ENCODE measurements at places on chromosomes 2 and 18.

- no peak for DNase-seq
Observed at GRCh38 chr2:100422320-100423055, 5.0 kb upstream of the CHST10 start.

GRCh38 chr2:17387591-17387990, 130.6 kb downstream of the RAD51AP2 start:
- no peak for DNase-seq

- DNase-seq: no peak
Observed at GRCh38 chr2:127079358-127079920, 27.5 kb downstream of the BIN1 start.

GRCh38 chr2:55962915-55963314, 39.3 kb upstream of the EFEMP1 start:
- no peak for DNase-seq

- no peak for DNase-seq
Observed at GRCh38 chr2:149023091-149023490, 15.4 kb upstream of the LYPD6B start.

DNA sequence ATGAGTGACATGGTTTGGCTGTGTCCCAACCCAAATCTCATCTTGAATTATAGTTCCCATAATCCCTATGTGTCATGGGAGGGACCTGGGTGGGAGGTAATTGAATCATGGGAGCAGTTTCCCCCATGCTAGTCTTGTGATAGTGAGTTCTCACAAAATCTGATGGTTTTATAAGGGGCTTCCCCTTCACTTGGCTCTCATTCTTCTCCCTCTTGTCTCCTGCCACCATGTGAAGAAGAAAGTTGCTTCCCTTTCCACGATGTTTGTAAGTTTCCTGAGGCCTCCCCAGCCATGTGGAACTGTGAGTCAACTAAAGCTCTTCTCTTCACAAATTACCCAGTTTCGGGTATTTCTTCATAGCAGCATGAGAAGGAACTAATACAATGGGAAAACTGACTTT, 14.0 kb downstream of the DNAH7 start:
- DNase-seq: no peak

DNA sequence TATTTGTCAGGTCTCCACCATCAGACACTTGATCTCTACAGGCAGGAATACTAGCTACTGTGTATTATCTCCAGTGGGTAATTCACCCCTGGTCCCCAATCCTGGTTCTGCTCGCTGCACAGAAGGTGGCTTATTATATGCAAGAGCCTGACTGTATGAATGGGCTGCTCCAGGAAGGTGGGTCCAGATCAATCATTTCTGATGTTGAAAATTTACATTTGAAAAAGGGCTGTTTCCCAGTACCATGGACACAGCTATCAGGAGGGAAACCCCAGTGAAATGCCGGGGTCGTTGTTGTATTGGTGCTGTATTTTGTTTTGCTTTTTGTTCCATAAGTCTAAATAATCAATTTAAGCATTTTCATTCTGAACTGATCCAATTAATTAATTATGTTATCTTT, 367.6 kb downstream of the RND3 start:
- DNase-seq: no peak

DNA sequence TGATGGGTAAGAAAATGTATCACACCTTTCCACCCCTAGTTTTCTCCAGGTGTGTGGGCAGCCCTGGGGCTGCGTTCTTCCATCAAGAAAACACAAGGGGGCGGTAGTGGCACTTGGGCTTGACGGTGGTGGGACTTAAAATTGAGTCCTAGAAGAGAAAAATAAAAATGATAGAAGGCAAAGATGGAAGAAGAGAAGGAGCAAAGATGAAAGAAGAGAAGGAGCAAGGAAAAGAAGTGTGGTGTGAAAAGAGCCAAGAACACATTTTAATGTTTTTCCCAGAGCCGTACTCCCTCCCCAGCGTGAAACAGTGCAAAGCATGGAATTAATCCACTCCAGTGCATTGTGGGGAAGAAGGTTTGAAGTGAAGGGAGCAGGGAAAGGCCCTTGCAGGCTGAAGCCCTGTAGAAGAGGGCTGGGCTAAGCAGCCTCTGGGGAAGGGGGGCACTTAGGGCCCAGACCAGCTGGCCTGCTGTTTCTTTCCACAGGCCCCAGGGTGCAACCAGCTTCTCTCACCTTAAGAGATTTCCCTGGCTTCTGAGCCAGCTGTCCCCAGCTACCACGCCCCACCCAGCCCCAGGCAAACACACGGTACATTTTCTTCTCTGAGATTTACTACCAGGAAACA, 256.8 kb downstream of the RNF152 start:
- DNase-seq: peak; percentile 45

All from tibial artery (tissue), 4 donors.